ENCODE measurements at places on chromosomes 6 and 20.

DNA sequence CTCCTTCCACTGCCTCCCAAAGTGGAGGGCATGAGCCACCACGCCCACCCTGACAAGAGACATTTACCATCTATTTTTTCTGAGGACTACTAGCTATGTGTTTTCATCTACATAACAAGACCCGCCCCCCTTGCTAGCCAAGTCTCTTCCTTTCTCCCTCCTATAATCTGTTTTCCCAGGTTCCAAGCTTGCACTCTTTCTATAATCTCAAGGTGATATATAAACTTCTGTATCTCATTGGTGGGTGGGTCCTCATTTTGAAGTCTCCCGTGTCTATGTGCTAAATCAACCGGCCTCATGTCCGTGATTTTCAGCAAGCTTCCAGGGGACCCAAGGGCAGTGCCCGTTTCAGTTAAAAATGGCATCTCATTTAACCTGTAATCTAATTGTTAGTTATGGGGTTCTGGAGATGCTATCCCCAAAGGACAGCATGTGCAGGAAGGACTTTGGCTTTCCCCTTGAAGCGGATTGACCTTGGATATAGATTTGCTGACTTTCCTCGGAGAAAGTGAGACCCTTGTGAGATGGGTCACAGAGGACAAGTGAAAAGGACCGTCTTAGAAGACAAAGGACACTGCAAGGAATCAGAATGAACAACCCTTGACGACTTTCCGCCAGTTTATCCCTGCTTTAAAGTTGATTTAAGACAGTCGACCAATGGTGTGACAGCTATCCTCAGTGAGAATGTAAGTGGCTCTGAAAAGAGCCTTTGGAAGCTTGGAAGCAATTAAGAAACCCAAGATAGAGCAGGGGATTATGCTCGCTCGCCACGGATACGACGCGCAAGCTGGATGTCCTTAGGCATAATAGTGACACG is 22.4 kb downstream of the OR2B2 start:
- DNase-seq, result no peak
- no peak overlapping the region for H3K27ac ChIP-seq
- no peaks in the 10 kb centered on the region for H3K27me3 ChIP-seq
- H3K36me3 ChIP-seq, result no peaks in the 10 kb centered on the region
- H3K4me3 ChIP-seq, result peak overlapping the region; percentile 75

DNA sequence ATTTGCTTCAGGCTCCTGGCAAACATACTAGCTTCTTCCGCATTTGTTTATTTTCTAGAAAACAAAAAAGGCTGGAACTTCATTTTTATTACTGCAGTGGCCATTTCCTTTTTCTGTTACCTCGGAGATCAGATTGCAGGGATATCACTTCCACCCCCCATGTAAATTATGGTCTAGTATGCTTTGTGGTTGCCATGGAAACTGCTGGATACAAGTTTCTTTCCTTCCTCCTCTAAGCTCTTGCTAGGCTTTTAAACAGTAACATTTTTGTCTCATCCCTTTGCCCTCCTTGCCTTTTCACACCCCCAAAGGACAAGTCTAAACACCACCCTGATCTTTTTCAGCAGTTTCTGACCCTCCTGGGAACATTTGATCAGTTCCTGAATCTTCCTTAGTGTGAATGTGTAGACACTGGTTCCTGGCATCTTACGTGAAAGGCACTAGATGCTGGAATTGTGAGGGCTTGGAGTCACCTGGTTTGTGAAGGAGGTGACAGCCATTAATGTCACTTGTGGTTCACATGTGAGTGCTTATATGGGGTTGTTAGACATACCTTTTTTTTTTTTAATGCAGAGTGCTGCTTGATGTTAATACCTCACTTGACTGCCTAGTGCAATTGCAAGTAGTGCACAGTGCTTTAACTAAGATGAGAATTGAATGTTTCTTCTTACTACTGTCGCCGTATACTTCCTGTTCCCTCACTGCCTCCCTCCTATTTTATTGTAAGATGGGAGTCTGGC is 181.6 kb downstream of the JARID2 start:
- peaks cover 57% of the 10 kb centered on the region for H3K4me1 ChIP-seq
- H3K27ac ChIP-seq, result peak overlapping the region; percentile 43
- no peaks in the 10 kb centered on the region for H3K27me3 ChIP-seq
- peak overlapping the region; percentile 39 for H3K4me3 ChIP-seq
- peaks cover 12% of the 10 kb centered on the region for H3K36me3 ChIP-seq

GRCh38 chr20:59159493-59160376 is 3.9 kb upstream of the ZNF831 start:
- peaks cover 29% of the 10 kb centered on the region for H3K4me1 ChIP-seq
- DNase-seq, result no peak
- H3K27me3 ChIP-seq, result peaks cover 4% of the 10 kb centered on the region
- H3K36me3 ChIP-seq, result peaks cover 2% of the 10 kb centered on the region
- peak overlapping the region; percentile 9 for H3K27ac ChIP-seq
- no peak overlapping the region for H3K4me3 ChIP-seq

- peaks cover 8% of the 10 kb centered on the region for H3K4me1 ChIP-seq
- DNase-seq, result no peak
Measured at GRCh38 chr6:110345025-110345424, 13.1 kb downstream of the METTL24 start.

DNA sequence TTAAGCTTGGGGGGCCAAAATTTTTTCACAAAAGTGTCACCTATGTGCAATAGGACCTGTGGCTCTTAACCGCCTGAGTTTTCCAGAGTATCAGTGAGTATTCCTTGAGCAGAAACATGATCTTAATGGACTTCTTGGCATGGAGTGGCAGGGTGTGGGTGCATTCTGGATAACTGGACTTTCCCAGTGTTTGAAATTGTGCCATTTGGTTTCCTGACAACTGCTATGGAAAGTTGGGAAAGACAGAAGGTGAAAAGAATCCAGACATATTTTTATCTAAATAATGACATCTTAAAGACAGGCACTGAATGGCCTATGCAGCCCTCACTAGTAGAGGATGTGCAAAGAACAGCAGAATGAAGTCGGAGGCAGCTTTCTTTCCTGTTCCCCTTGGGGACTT is 34.3 kb upstream of the ADTRP start:
- peaks cover 2% of the 10 kb centered on the region for H3K27me3 ChIP-seq
- H3K27ac ChIP-seq, result no peak overlapping the region
- H3K4me1 ChIP-seq, result no peaks in the 10 kb centered on the region

DNA sequence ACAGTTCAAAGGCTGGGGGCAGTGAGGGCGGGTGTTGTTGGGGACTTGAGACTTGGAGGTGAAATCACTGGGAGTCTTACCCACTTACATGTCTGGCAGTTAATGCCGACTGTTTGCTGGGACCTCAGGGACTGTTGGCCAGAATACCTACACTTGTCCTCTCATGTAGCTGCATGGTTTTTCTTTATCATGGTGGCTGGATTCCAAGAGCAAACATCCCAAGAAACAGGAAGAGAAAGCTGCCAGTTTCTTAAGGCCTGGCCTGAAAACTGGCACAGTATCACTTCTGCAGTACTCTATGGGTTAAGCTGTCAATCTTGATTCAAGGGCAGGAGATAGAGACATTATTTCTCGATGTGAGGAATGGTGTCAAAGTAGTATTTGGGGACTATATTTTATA is 19.8 kb upstream of the C6orf62 start:
- H3K27ac ChIP-seq, result no peak overlapping the region
- no peak overlapping the region for H3K4me3 ChIP-seq
- peaks cover 8% of the 10 kb centered on the region for H3K4me1 ChIP-seq
- no peaks in the 10 kb centered on the region for H3K36me3 ChIP-seq

DNA sequence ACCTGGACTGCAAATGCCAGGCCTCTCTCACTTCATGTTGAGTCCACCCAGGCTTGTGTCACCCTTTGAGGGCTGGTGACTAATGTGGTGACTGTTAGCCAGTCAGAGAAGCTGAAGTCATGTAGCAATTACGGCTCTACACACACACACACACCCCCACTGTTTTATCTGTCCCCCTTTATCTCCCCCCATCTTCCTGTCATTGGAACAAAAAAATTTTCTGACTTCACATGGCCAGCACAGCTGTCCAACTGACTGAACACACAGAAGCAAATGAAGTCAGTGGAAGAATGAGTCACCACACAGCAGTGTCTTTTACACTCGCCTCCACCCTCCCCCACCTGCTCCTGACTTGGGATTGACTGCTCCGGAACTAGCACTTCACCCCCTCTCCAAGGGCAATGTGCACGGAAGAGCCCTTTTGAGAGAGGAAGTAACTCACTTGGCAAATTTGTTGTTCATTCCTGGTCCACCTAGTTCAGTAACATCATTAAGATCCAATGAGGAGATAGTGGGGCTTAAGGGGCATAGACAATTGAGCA is 198.0 kb downstream of the RNF144B start:
- no peak for DNase-seq
- H3K27ac ChIP-seq, result no peak overlapping the region
- no peaks in the 10 kb centered on the region for H3K4me1 ChIP-seq
- H3K4me3 ChIP-seq, result no peak overlapping the region

- no peaks in the 10 kb centered on the region for H3K36me3 ChIP-seq
- no peak overlapping the region for H3K4me3 ChIP-seq
- H3K27ac ChIP-seq, result no peak overlapping the region
- no peak for DNase-seq
- no peaks in the 10 kb centered on the region for H3K27me3 ChIP-seq
- no peaks in the 10 kb centered on the region for H3K4me1 ChIP-seq
Measured at GRCh38 chr6:128370072-128370471, 150.3 kb downstream of the PTPRK start.

DNA sequence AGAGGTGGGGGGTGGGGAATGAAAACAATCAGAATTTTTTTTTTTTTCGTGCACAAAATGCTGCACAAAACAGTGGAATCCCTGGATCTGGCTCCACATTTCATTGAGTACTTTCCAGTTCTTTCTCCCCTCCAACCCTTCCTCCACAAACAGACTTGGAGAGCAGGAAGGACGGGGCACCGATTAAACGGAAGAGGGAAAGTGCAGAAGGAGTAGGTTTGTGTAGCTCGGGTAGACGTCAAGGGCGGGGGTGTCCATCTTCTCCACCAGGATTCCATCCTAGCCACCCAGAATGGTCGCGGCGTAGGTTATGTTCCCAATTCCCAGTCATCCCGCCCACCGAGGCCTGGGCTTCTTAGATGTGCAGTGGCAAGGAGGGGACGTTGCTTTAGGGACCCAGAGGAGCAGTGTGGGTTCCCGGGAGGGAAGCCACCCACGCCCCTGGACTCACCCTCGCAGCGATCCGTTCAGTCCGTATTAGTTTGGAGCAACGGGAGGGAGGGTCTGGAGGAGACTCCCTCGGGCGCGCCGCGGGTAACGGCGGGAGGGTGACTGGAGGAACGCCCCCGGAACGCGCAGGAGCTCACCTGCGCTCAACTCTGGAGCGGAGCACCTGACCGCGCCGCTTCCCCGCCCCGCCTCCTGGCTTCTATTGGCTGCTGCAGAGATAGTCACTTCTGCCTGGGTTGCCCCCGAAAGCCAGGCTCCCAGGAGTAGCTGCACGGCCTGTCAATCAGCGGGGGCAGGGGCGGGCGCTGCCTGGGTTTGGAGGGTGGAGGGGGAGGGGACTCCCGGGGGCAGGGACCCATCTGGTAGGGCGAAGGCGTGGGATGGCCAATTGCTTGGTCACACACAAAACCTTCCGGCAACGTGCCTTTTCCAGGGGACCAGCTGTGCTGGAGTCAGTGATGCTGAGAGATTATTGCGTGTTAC is at the start of gene ENPP5:
TSS of gene ENPP5 (minus strand) at position 624 of the 933 bp plus-strand sequence. CDS start 2,718 bp downstream, outside the sequence.
- peaks cover 8% of the 10 kb centered on the region for H3K4me1 ChIP-seq
- peak within 1 kb of the TSS; percentile 89 for H3K4me3 ChIP-seq
- peak within 1 kb of the TSS; percentile 74 for H3K27ac ChIP-seq
- H3K36me3 ChIP-seq, result no peaks in the 10 kb centered on the region
- peak; percentile 64 for DNase-seq
- no peaks in the 10 kb centered on the region for H3K27me3 ChIP-seq

- peaks cover 3% of the 10 kb centered on the region for H3K36me3 ChIP-seq
- H3K4me3 ChIP-seq, result peak overlapping the region; percentile 99
- no peaks in the 10 kb centered on the region for H3K27me3 ChIP-seq
- no peak for DNase-seq
- peak overlapping the region; percentile 99 for H3K27ac ChIP-seq
Measured at GRCh38 chr6:43478008-43478372, 620 bp downstream of the TJAP1 start.

- DNase-seq, result no peak
- H3K4me1 ChIP-seq, result peaks cover 58% of the 10 kb centered on the region
- H3K36me3 ChIP-seq, result peaks cover 11% of the 10 kb centered on the region
- H3K4me3 ChIP-seq, result peak overlapping the region; percentile 4
- peak overlapping the region; percentile 35 for H3K27ac ChIP-seq
- no peaks in the 10 kb centered on the region for H3K27me3 ChIP-seq
Measured at GRCh38 chr6:32954986-32955802, 2.3 kb upstream of the HLA-DMA start.

DNA sequence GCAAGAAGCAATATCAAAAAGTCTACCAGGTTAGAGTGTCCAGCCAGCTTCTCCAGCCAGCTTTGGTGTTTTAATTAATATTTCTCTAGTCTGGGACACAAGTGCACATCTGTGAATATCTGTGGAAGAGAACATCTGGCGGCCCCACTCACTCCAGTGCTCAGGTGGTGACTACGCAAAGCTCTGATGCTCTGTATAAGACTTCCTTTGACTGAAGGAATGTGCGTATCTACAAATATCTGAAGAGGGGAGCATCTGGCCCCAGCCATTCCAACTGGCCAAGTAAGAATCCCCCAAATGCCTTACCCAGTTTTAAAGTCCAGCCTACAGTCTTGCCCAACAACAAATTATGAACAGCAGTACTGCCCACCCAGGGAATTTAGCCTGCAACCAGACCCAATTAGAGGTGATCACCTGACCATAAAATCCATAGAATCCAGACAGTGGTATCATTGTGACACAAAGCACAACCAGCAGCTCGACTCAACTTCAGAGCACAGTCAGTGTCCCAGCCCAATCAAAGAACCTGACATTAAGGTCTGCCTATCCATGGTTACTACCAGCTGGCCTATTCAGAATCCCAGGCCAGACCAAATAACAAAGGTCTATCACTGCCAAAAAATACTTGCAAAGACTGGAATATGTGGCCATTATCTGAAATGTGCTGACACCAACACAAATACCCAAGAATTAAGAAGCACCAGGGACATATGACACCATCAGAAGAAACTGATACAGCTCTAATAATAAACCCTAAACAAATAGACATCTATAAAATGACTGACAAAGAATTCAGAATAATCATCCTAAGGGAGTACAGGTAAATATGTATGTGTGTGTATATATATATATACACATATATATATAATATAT is 76.1 kb upstream of the MANEA start:
- H3K36me3 ChIP-seq, result no peaks in the 10 kb centered on the region
- peaks cover 2% of the 10 kb centered on the region for H3K27me3 ChIP-seq
- H3K27ac ChIP-seq, result no peak overlapping the region

GRCh38 chr20:56974499-56975250 is 291.8 kb downstream of the BMP7 start:
- no peak overlapping the region for H3K4me3 ChIP-seq
- H3K27me3 ChIP-seq, result peaks cover 17% of the 10 kb centered on the region
- peaks cover 4% of the 10 kb centered on the region for H3K4me1 ChIP-seq
- peaks cover 5% of the 10 kb centered on the region for H3K36me3 ChIP-seq

DNA sequence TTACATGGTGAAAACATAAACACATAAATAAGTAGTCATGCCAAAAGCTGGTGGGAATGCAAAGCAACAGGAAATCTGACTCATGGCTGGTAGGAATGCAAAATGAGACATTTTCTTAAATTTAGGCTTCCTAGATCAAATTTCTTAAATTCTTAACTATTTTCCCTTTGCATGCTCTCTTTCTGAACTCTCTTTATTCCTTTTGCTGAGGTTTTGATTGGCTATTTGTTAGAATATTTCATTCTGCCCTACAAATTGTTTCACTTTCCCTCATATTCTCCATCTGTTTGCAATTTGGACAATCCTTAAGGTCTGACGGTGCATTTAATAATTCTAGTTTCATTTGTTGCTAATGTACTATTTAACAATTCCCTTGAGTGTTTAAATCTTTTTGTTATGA is 437.5 kb upstream of the RGS17 start:
- no peaks in the 10 kb centered on the region for H3K36me3 ChIP-seq
- H3K27ac ChIP-seq, result no peak overlapping the region
- no peak overlapping the region for H3K4me3 ChIP-seq
- no peaks in the 10 kb centered on the region for H3K27me3 ChIP-seq
- no peak for DNase-seq

All from memory B cell (primary cell).